ENCODE measurements at places on chromosomes 1 and 21. TPM values are rescaled to one million over a fixed set of nuclear protein-coding genes. Genes with fewer than 3 reads are reported as not detected.

The NR1I3 gene
- not detected for total RNA-seq

The ZNF644 gene
- total RNA-seq: 74.2 TPM

The NPR1 gene
- 29.6 TPM for total RNA-seq

The PDZK1 gene
- total RNA-seq: not detected

The CNTN2 gene
- 4.4 TPM for total RNA-seq

The C8B gene
- not detected for total RNA-seq

The KRTAP19-3 gene
- not detected for total RNA-seq

The CD244 gene
- not detected for total RNA-seq

The BMP8B gene
- 0.55 TPM for total RNA-seq

The P3H1 gene
- total RNA-seq: 17.9 TPM

The DCST1 gene
- not detected for total RNA-seq

The PPIAL4G gene
- 0.14 TPM for total RNA-seq

The ARMH1 gene
- total RNA-seq: 1.1 TPM

The DNAJC6 gene
- total RNA-seq: 3.9 TPM

The VSIG8 gene
- total RNA-seq: not detected

The RGS8 gene
- 0.54 TPM for total RNA-seq

The SMIM11 gene
- total RNA-seq: 14.5 TPM

The TMPRSS3 gene
- 0.16 TPM for total RNA-seq

The TTC22 gene
- 1.9 TPM for total RNA-seq

The PRAMEF6 gene
- not detected for total RNA-seq
